Neural progenitor cell (in vitro differentiated cells): ENCODE measurements at places on chromosomes 3 and 15.

GRCh38 chr3:70716832-70717231, 404.4 kb upstream of the MDFIC2 start:
- no peak for DNase-seq

DNA sequence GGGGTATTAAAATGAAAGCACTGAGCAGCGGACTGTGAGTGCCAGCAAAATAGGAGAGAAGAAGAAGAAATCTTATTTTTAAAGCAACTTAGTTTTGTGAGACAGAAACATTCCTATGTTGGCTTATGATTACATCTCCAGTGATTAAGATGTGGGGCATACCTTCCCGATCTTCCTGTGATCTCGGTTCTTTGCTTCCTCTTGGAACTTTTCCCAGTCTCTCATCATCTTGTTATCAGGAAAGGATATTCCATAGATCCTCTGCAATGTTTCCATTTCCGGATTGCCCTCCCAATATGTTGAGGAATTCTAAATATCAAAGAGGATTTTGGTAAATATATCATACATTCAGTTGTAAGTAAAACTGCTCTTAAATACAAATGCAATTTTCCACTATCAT, 22.2 kb downstream of the TARS3 start:
- no peak for DNase-seq

DNA sequence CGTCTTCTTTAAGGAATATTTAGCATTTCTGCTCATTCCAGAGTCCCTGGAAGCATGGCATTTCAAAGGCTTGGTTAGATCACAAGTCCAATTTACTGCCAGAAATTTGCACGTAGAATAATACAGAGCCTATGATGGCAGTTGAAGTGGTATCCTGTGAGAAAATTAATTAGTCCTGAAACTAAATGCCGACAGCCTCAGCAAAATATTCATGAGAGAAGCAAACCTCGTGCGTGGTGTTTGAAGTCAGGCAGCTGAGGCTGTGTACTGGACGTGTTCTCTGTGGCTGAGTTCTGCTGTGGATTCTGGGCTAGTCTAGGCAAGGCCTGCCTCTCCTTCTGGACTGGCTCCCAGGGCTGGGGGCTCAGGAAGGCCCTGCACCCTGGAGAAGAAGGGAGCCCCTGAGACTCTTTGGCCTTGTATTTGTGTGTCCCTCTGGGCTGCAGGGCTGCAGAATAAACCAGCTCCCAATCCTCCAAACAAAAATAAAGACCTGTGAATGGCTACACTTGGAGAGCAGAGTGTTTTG, 106.6 kb downstream of the APBA2 start:
- no peak for DNase-seq

DNA sequence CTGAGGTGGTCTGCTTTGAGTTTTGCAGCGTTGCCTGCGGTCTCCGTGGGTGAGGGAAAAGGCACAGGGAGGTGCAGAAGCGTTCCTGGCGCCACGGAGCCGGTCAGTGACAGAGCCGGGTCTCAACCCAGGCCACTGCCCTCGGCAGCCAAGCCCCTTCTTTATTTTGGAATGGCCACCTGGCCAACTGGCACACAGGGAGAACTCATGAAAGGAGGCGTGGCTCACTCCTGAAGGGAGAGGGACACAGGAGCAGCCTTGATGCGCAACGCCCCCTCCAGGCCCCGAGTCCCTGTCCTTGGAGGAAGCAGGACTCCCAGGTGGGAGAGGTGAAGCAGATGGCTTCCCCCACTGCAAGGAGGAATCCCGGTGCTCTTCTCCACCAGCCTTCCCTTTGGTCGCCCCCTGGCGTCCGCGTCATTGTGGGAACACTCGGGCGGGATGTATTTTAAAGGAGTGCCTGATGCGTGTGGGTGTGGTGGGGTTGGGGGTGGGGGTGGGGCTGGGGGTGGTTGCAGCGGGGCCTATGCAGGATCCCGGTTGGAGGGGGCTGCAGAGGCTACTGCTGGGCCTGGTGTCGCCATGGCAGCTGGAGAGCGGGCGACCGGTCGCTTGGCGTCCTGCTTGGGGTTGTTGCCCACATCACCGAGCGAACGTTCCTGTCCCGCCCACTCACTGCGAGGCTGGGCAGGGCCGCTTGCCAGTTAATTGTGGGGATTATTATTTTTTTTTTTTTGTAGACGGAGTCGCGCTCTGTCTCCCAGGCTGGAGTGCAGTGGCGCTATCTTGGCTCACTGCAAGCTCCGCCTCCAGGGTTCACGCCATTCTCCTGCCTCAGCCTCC, 32.6 kb downstream of the APBA2 start:
- peak; percentile 81 for DNase-seq

DNA sequence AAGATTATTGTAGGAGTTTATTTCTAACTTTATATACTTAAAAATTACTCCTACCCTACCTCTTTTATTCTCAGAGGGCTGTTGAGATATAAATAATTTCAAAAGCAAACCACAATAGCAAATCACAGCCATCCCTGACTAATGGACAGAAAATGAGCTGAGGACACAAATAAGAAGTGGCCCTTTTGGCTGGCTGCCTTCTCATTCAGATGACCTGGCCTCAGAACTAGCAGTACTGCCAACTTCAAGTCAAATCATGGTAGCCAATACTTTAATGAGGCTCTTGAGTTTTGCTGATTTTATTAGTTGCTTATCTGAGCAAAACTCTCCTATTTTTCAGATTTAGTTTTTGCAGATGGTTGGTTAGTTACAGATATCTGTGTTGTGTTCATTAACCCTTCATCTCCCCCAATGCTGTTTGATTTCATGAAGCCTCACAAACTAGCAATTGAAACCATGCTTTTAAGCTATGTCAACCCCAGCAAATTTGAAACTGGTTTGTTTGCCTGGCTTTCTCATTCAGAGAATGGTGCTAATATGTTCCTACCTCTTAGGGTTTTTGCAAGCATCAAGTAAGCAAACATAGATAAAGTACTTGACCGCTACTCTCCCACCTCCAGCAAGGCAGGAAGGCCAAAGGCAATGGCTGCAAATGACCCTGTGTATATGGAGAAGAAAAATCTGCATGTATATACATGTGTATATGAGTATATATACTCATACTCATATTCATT, 73.4 kb upstream of the HACD2 start:
- no peak for DNase-seq

DNA sequence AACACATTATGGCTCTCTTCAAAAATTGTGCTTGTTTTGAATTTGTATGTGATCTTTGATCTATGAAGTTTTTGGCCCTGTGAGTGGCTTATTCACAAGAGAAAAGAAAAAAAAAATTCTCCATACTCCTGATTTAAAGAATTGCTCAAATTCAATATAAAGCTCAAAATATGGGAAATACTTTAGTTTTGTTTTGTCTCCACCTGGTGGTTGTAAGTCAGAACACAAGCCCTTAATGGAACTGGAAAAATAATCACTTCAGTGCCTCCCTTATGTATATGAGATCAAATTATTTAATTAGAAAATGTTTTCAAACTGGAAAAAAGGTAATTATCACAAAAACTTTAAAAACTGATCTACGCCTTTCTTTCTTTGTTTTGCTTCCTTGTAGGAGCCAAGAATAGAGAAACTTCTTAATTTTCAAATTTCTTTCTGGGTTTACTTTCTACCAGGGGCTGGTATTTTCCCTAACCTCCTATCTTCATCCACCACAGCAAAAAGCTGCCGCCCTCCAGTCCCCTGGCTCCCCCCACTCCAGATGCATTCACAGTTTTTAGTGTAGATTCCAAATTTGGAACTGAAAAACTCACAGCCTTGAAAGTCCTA, 50.6 kb downstream of the SERP1 start:
- peak; percentile 37 for DNase-seq

GRCh38 chr3:12142476-12142875, 16.2 kb downstream of the TIMP4 start:
- DNase-seq = no peak

GRCh38 chr3:157607826-157608405, 104.7 kb upstream of the VEPH1 start:
- DNase-seq = no peak

GRCh38 chr3:5116538-5116937, 5.6 kb upstream of the ARL8B start:
- DNase-seq = no peak

- no peak for DNase-seq
These were observed 165.5 kb downstream of the ECT2 start for GRCh38 chr3:172915911-172916514.

DNA sequence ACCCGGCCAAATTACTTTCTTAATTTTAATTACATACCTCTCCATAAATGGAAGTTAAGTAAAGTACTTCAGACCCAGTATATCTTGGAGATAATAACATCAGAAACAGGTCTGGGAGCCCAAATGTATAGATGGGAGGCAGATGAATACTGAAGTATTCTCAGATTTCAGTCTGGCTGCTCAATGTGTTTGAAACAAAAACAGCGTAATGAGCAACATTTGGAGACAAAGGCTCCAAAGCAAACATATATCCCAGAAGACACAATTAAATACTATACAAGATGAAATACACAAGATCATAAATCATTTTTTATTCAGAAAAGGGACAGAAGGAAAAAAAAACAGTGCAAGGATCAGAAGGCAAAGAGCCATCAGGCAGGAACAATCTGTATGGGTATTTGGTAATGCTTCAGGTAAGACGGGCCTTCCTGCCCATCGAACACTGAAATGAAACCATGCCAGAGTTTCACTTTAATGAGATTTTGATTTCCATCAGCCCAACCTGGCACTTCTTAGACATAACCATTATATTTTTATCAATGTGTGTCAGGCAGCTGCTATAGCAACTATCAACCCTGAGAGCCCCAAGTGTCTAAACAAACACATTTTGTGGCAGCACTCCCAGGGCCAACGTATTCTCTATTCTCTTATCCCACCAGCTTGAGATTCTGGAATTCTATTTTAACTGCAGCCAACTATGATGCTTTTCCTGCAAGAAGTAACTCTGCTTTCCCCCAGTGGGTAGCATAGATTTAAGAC, 210.8 kb downstream of the STT3B start:
- no peak for DNase-seq

DNA sequence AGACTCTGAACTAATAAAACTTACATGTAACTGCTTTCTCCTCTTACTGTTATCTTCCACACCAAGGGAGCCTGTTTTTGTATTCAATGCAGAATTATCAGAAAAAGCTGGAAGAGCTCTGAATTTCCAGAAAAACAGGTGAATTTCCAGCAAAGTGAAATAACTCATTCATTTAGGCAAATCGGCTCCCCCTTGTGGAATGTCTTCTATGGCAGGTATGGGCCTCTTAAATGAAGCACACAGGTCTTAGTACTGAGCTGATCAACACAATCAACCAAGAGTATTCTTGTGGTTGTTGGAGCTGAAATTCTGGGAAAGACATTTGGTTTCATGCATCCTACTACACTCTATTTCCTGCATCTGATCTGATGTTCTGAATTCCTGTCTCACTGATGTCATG, 31.0 kb upstream of the PTPRG start:
- DNase-seq = peak; percentile 76

DNA sequence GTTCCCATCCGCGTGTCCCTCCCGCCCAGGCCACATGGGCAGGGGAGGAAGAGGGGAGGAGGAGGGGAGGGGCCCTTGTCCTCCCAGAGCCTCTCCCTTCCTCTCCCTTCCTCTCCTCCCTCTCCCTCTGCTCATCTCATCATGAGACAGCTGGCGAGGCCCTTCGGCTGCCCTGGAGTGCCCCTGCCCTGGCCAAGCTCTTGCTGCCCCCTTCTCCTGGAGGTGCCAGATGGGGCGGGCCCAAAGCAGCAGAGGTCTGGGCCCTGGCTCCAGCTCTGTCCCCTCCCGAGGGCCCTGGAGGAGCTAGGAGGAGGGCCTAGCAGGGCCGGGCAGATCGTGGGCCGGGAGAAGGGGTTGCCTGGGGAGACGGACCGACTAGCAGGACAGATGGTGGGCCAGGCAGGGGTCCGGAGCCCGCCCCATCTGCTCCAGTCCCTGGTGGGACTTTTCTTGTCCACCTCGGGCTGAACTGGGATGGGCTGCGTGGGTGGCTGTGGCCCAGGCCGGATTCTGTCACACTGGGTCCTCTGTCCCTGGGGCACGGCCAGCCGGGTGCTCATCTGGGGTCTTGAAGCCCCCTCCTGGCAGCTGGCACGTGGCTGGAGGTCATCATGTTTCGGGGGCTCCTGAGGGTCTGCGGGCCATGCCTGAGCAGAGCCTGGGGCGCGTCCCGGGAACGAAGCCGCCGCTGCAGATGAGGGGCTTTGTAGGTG, 183.4 kb downstream of the GOLGA6L6 start:
- no peak for DNase-seq

DNA sequence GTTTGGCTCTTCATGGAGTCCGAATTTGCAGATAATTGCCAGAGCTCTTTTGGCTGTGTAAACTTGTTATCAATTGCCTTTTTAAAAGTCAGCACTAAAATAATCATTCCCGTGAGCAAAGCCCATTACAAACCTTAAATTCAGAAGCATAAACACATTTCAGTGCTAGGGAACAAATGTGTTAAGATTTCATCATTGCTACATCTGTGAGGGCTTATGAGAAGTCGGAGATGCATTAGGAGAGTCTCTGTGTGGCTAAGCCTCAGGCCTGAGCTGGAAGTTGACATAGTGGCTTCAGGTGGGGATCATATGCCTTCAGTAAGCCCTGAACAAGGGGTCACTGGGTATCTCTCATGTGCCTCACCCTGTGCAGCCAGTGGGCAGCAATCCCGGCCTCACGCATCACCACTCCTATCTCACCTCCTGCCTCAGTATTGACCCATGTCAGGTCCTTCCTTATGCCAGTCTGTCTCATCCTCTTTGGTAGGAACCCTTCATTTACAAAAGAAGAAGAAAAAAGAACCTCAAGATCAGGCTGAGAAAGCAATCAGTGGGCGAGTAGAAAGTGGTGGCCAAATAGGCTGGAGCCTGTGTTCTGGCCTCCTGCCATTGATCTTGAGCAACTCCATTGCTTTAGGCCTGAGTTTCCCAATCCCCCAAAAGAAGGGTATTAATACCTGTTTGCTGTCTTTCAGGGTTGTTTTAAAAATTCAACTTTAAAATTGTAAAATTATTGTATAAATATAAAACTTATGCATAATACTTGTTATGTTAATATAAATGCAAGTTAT, 233.5 kb downstream of the IL20RB start:
- DNase-seq = no peak

DNA sequence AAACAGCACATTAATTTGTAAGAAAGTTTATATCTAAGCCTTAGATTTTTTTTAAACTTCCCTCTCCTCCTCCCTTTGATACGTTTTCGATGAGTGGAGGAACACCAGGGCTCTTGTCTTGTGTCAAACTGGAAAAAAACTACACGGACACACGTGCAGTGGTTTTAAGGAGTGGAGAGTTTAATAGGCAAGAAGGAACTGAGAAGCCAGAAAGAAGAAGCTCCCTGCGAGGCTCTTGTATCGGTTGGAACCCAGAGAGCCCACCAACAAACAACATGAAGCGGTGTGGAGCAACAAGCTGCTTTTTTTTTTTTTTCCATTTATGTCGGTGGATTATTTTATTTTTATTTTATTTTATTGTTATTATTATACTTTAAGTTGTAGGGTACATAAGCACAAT, 18.6 kb downstream of the NDUFB4 start:
- no peak for DNase-seq

DNA sequence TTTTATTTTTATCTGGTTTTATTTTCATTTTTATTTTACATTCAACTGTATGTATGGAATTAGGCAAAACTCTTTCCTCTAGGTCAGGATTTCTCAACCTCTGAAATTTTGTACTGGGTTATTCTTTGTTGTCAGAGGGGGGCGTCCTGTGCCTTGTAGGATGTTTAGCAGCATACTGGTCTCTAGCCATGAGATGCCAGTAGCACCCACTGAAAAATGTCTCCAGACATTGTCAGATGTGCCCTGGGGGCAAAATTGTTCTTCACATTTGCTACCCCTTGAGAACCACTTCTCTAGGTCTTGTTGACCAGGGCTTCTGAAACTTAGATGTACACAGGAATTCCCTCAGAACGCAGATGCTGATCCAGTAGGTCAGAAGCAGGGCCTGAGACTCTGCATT, 5.4 kb downstream of the CHRNA5 start:
- DNase-seq = no peak
